C1 segment of cervical spinal cord (tissue), 14 donors: ENCODE measurements at places on chromosomes 4 and X.
A peak's percentile ranks its signal among the peaks of the same experiment; 100 is the strongest.

GRCh38 chr4:113260688-113261087 is 211.2 kb downstream of the ANK2 start:
- no peak for DNase-seq

GRCh38 chr4:3673716-3674478 is 92.3 kb upstream of the ADRA2C start:
- DNase-seq: no peak

DNA sequence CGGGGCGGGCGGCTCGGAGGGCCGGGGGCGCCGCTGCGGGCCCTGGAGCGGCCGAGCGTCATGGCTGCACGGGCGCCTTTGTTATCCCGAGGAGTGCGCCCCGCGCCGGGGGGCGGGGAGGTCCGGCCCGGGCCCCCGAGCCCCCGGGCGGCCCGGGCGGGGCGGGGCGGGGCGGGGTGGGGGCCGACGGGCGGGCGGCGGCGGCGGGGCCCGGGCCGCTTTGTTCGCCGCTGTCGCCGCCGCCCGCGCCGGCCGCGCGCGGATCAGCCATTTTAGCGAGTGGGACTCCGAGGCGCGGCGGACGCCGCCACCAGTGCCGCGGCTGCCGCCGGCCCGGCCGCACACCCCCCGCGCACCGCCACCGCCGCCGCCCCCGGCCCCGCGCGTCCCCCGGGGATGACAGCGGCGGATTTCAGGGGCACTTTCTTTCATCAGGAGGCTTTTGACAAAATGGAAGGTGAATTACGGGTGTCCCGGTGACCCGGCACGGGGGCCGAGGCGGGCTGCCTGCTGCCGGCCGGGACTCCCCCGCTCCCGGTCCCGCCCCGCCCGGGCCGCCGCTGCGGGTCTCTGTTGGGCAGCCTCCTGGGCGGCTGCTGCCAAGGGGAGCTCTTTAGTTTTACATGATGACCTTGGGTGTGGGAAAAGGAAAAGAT is 1.2 kb downstream of the HMGB3 start:
- peak; percentile 11 for DNase-seq

DNA sequence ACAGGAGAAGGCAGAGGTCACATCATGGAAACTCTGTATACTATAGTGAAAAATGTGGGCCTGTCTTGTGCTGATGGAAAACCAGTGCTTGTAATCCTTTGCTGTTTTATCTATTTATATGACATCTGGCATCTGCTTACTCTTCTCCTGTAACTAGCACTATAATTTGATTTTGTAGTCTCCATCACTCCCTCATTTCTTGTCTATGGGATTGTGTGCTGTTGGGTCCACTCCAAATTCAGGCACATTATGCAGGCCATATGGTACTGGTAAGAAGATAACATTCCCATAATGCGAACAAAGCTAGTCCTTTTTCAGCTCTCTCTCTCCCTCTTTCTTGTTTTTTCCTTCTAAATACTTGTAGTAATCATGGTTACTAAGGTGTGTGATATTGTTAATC is 581.2 kb upstream of the IGFBP7 start:
- no peak for DNase-seq

DNA sequence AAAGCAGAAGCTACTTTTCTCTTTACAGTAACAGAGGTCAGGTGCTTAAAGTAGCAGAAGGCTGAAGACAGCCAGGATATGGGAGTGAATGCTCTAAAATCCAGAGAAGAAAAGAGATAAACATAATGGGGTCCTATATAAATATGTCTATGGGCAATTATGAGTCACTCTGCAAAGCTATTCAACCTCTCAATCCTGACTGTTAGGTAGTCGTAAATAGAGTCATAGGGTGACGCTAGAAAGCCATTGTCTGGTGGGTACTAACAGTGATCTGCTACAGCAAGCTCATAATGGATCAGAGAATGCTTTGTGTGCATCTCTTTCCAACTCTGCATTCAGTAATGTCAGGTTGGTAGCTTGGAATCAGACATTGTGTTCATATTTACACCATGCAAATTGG is 53.5 kb upstream of the PDE5A start:
- DNase-seq: no peak

DNA sequence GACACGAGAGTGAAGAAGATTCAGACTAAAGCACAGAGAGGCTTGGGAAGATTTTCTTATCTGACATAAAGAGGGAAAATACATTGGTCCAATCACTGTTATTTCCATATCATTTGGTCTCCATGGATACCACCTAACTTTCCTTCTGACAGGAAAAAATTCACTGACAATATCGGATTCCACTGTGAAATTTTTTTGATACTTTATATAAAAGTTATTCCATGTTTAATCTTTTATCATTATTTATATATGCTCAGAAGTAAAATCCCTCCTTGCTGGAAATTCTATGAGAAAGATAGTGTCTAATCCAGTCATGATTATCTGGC is 3.6 kb downstream of the IRF2 start:
- no peak for DNase-seq

DNA sequence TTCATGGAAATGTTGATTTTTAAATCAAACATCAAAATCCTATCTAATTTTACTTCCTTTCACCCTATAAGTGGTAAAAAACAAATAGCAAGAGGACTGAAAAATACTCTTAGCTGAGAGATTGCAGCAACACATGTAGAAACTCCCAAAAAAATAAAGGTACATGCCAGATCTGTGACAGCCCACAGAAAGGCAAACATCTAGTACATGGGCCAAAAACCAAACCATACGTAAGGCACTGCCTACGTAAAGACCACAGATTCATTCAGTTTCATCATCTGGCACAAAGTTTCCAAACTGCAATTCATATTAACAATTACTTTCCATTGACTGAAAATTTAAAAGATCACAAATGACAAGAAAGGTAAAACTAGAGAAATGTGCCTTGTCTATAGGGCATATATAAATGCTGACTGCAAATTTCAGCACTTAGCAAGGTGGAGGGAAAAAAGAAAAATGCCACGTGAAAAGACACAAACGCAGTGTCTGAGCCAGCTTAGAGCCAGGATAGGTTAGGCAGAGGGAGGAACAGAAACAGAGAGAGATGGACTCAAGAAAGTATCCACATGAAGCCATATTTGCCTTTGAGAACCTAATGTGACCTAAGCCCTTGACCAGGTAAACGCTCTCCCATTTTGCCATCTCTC is 88.1 kb downstream of the TSPAN5 start:
- no peak for DNase-seq

DNA sequence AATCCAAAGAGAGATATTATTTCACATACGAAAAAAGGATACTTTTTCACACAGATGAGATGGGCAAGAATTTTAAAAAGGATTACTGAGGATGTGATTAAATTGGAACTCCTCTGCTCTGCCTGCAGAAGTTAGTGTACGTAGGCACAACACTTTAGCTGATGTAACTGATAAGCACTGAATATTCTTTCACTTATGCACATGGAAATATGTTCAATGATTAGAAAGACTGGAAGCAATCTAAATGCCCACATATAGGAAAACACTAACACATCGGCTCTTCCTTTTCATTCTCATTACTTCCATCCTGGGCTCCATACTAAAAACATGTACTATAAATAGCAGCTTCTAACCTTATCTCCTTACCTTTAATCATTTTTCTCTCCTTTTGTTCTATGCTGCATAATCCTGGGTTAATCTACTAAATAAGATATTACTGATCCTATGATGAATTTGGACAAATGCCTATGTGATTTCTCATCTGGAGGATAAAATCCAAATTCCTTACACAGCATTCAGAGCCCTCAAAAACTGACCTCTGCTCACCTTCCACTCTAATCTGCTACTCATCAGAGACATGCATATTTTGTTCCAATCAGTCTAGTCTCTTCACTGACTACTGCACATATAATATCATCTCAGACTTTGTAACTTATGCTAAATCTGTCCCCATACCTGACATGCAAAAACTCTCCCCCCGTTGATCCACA is 197.8 kb downstream of the PDGFC start:
- DNase-seq: no peak

DNA sequence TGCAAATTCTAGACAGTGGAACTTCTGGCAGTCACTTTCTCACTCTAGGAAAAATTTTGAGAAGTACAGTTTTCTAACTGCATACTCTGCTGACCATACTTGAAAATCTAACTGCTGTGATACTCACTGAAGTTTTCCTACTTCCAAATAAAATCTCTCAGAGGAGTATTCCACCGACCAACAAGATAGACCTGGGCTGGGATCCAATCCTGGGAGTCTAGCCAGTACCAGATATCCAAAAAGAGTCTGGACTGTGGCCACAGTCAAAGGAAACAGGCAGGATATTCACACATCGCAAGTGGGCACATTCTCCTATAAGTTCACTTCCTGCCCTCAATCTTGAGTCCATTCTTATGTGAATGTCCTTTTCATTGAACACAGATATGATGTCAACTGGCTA is 1138.7 kb upstream of the PCDH7 start:
- no peak for DNase-seq

GRCh38 chrX:28120072-28120471 is 138.8 kb upstream of the DCAF8L1 start:
- no peak for DNase-seq

DNA sequence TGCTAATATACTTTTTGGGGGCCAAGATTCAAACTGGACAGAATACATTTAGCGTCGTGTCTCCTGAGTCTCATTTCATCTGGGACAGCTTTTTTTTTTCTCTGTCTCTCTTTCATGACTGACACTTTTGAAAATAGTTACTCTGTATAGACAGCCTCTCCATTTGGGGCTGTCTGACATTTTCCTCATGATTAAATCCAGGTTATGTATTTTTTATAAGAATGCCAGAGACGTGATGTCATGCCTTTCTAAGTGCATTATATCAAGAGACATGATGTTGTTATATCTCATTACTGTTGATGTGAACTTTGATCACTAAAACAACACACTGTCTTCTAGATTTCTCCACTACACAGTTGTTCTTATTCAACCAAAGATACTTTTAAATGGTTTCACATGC is 199.0 kb downstream of the BANK1 start:
- DNase-seq: no peak

- DNase-seq: no peak
These were observed 47.6 kb downstream of the CBLL2 start for GRCh38 chrX:22320236-22320873.

DNA sequence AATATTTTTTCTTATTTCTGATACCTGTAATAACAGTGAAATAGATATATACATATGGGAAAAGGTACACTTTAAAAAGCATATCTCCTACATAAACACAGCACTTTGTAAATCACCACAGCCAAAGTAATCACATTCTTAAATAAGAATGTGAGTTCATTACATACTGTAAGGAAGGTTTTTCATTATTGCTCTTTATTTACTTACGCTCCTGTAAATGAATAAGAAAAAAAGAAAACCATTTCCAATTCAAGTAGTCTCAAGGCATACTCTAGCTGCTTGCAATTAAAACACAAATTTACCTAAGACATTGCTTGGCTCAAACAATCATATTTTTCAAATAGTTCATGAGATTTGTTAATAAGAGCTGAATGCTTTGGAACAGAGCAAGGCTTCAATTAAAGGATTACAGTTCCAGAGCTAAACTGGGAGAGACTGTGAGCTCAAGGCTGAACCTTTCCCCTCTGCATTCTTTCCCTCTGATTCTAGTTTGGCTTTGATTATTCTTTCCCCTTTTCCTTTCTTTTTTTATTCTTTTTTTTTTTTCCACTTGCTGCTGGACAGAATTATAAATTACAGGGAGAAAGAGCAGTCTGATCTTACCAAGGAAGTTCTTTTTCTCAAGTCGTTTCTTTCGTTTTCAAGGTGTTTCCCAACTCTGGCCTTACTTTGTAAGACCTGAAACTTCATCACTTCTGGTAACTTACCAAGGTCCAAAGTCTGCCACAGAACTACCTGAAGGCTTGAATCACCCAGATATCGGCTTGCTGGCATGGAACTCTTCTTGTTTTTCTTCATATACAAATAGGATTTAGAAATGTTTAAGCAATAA is 278.3 kb downstream of the INPP4B start:
- DNase-seq: no peak
